ENCODE measurements at places on chromosomes 11 and 22. TPM values are rescaled to one million over a fixed set of nuclear protein-coding genes. Genes with fewer than 3 reads are reported as not detected.

DNA sequence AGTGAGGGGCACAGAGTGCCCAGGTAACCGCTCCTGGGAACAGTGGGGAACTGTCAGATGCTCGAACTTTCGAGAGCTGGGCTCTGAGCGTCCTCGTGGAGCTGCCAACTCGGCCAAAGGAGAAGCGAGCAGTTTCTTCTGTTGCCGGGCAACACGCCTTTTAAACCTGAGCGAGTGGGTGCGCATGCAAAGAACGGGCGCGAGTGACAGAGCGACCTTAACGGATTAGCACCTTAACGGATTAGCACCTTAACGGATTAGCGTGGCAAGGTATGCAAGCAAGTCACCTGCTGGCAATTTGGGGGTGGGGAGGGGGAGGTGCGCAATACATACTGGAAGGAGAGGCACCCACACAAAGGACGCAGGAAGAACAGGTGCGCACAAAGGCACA, 61.8 kb upstream of the PRODH start:
- H3K4me3 ChIP-seq, result no peak overlapping the region
- H3K27ac ChIP-seq, result no peak overlapping the region
- no peak for DNase-seq

GRCh38 chr11:17722000-17722643, 2.8 kb downstream of the MYOD1 start:
- H3K4me1 ChIP-seq, result peaks cover 26% of the 10 kb centered on the region
- no peak overlapping the region for H3K4me3 ChIP-seq
- H3K27me3 ChIP-seq, result peaks cover 29% of the 10 kb centered on the region
- no peak for DNase-seq
- no peak overlapping the region for H3K27ac ChIP-seq

Gene BCO2
- total RNA-seq, result 18.2 TPM

GRCh38 chr11:16722581-16723344, 15.7 kb upstream of the C11orf58 start:
- no peaks in the 10 kb centered on the region for H3K36me3 ChIP-seq
- no peaks in the 10 kb centered on the region for H3K27me3 ChIP-seq
- no peak for DNase-seq
- no peaks in the 10 kb centered on the region for H3K4me1 ChIP-seq
- H3K4me3 ChIP-seq, result no peak overlapping the region

DNA sequence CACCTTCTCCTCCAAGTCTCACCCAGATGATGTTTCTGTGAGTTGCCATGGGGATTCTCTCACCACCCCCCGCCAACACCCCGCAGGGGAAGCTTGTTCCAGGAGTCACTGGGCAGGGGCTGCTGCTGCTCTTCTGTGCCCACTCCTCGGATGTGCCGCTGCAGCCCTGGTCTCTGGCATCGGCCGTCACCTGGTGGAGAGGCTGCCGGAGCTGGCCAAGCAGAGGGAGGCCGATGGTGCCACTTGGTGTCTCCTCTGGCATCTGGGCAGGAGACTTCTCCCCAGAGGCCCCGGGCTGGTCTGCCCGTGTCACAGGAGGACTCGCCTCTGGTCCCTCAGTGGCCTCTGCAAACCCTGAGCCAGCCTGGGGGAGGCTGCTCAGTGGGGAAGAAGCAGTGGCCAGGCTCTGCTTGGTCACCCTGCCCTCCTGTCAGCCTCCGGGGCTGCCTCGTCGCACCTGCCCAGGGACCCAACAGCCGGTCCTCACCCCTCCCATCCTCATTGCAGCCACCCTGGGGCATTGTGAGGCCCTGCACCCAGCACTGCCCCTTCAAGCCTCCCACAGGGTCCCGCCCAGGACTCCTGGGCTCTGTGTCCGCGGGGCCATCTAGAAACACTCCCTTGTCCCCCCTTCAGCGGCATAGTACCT, 424 bp upstream of the ADORA2A start:
- H3K27me3 ChIP-seq, result no peaks in the 10 kb centered on the region
- no peaks in the 10 kb centered on the region for H3K36me3 ChIP-seq
- peak overlapping the region; percentile 33 for H3K4me3 ChIP-seq
- peak overlapping the region; percentile 72 for H3K27ac ChIP-seq
- no peak for DNase-seq
- H3K4me1 ChIP-seq, result peaks cover 81% of the 10 kb centered on the region

Gene P2RY6
- total RNA-seq, result 5.3 TPM

DNA sequence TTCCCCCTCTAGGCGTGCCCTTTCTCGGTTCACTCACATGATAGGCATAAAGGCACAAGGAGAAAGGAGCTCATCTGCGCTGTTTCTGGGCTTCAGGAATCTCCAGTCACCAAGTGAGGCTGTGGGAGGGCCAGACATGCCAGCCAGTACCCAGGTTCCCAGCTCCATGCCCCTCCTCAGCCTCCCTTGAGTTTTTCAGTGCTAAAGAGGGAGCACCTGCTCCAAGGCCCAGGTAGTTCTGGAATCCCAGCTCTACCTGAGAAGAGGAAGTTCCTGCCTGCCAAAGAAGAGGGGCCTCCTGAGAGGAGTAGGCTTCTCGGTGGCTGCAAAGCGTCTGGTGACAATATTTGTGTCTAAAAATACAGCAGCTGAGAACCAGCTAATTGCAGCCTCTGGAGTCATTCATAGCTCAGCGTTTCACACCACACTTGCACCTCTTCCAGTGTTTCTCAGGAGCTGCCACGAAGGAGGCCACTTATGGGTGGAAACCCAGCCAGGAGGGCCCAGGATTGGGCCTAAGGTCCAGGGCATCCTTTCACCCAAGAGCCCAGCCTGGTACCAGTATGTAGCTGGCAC, 197.4 kb downstream of the TRIM29 start:
- no peak for DNase-seq
- H3K27ac ChIP-seq, result no peak overlapping the region
- H3K36me3 ChIP-seq, result no peaks in the 10 kb centered on the region

Gene CNIH2
- total RNA-seq, result 1.8 TPM

- H3K4me1 ChIP-seq, result peaks cover 24% of the 10 kb centered on the region
- DNase-seq, result no peak
- no peak overlapping the region for H3K27ac ChIP-seq
Observed at GRCh38 chr11:66321606-66322005, 4.8 kb upstream of the CD248 start.

- H3K4me1 ChIP-seq, result no peaks in the 10 kb centered on the region
- no peaks in the 10 kb centered on the region for H3K27me3 ChIP-seq
- no peak overlapping the region for H3K4me3 ChIP-seq
Observed at GRCh38 chr11:129041611-129042018, 98.9 kb upstream of the TP53AIP1 start.

- no peaks in the 10 kb centered on the region for H3K27me3 ChIP-seq
- no peak overlapping the region for H3K27ac ChIP-seq
- DNase-seq, result no peak
- H3K4me3 ChIP-seq, result no peak overlapping the region
- H3K4me1 ChIP-seq, result no peaks in the 10 kb centered on the region
- no peaks in the 10 kb centered on the region for H3K36me3 ChIP-seq
Observed at GRCh38 chr11:45133878-45134277, 12.6 kb upstream of the PRDM11 start.

Gene OR6T1
- not detected for total RNA-seq

DNA sequence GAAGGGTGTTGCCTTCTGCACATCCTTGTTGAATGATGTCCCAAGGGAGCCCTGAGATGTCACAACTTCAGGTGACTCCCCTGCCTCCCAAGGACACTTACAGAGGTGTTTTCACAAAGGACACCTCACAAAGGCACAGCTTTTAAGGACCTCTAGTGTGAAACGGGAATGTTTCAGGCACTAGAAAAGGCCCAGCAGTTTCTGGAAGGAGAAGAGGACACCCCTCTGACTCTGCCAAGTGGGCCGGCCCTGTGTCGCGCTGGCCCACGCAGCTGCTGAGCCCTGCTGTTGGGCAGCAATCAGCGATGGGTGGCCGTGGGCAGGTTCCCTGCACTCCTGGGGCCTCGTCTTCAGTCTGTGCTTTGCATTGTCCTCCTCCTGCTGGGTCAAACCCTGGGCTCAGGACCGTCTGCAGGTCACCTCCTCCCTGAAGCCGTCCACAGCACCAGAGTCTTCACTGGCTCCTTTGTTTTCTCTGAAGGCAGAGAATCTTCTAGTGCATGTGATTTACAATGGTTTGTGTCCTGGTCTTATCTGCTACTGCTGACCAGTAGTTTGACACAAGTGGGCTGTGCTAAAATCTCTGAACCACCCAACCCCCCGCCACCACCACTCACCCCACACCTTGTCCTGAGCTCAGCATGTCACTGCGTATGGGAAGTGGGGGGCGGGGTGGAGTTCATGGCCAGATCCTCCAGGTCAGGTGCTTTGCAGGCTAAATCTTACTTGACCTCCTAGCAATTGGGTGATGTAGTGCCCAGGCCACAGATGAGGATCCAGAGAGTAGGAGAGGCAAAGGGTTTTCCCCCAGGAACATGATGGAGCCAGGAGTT, 3.2 kb downstream of the LINC01488 start:
- peaks cover 25% of the 10 kb centered on the region for H3K4me1 ChIP-seq
- H3K27me3 ChIP-seq, result no peaks in the 10 kb centered on the region
- H3K27ac ChIP-seq, result no peak overlapping the region
- no peaks in the 10 kb centered on the region for H3K36me3 ChIP-seq

Gene SLC15A3
- 29.5 TPM for total RNA-seq

- H3K27me3 ChIP-seq, result no peaks in the 10 kb centered on the region
- H3K36me3 ChIP-seq, result peaks cover 19% of the 10 kb centered on the region
- H3K4me3 ChIP-seq, result no peak overlapping the region
- no peak overlapping the region for H3K27ac ChIP-seq
Observed at GRCh38 chr11:47572715-47573255, 6.0 kb downstream of the KBTBD4 start.

Gene SPATA19
- total RNA-seq, result not detected

Gene FAM227A
- 16.8 TPM for total RNA-seq

Gene L3MBTL2
- total RNA-seq, result 27.2 TPM

DNA sequence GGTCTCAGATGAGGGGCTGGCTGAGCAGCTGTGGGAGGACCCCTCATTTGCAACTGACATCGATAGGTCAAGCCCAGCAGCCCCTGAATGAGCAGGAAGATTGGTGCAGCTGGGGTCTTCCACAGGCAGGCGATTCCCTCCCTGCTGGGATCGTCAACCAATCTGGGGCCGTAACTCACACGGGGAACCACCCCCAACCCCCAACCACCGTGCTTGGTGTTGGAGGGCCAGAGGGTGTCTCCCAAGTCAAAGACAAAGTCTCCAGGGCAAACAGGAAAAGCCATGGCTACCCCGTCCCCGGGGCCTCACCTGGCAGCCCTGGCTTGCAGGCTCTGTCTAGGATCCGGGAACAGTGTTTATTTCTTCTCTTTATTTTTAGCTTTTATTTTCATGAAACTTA, 26.9 kb upstream of the SCUBE1 start:
- no peaks in the 10 kb centered on the region for H3K4me1 ChIP-seq
- no peaks in the 10 kb centered on the region for H3K27me3 ChIP-seq
- no peak overlapping the region for H3K27ac ChIP-seq
- no peaks in the 10 kb centered on the region for H3K36me3 ChIP-seq
- no peak for DNase-seq

Gene ZNF280A
- not detected for total RNA-seq

Gene PGR
- 0.94 TPM for total RNA-seq

GRCh38 chr22:40605761-40606160, 30.8 kb downstream of the MRTFA start:
- H3K36me3 ChIP-seq, result no peaks in the 10 kb centered on the region
- H3K4me3 ChIP-seq, result no peak overlapping the region
- peaks cover 36% of the 10 kb centered on the region for H3K4me1 ChIP-seq
- DNase-seq, result no peak
- no peaks in the 10 kb centered on the region for H3K27me3 ChIP-seq

GRCh38 chr11:105092256-105093239, 47.0 kb downstream of the CARD18 start:
- no peak for DNase-seq
- no peaks in the 10 kb centered on the region for H3K36me3 ChIP-seq
- H3K4me1 ChIP-seq, result no peaks in the 10 kb centered on the region
- no peak overlapping the region for H3K4me3 ChIP-seq
